ENCODE measurements at places on chromosomes 3 and 15.
A peak's percentile ranks its signal among the peaks of the same experiment; 100 is the strongest.

- DNase-seq = peak; percentile 33
Observed at GRCh38 chr15:62857411-62857853, 185.1 kb upstream of the TPM1 start.

- DNase-seq = peak; percentile 9
Observed at GRCh38 chr15:83283813-83284558, 478 bp downstream of the BNC1 start.

- no peak for DNase-seq
Observed at GRCh38 chr15:31272558-31273257, 53.9 kb upstream of the KLF13 start.

- peak; percentile 30 for DNase-seq
Observed at GRCh38 chr15:78937132-78937739, 7.6 kb downstream of the CTSH start.

DNA sequence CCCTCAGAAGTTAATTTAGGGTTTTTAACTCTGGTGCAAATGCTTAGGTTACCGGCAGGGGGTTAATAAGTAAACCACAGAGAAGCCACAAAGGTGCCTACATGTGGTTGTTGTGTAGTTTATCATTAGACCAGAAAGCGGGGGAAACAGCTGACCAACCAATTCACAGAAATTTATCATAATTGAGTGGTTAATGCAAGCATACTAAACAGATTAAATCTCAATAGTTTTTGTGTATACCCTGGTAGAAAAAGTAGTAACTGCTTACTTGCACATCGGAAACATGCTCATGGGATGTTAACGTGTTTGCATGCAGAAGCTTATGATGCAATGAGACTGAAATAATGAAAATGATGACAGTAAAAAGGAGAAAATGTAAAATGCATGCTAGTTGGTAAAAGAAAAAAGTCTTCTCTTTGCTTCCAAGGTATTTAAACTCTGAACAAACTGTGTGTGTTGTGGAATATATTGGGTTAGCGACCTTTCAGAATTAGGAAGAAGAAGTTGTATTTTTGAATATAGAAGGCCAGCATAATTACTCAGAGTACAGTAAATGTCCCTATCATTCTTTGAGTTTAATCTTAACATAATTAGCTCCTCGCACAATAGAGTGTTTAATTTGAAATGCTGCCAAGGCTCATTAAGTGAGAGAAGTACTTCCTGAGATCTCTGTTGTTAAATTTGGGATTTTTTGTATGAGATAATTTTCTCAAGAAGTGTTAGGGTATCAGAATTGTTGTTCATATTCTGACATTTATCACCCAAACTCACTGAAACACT is 316.2 kb downstream of the PTPRG start:
- DNase-seq = no peak

- no peak for DNase-seq
Observed at GRCh38 chr3:14118400-14119381, 6.0 kb downstream of the CHCHD4 start.

DNA sequence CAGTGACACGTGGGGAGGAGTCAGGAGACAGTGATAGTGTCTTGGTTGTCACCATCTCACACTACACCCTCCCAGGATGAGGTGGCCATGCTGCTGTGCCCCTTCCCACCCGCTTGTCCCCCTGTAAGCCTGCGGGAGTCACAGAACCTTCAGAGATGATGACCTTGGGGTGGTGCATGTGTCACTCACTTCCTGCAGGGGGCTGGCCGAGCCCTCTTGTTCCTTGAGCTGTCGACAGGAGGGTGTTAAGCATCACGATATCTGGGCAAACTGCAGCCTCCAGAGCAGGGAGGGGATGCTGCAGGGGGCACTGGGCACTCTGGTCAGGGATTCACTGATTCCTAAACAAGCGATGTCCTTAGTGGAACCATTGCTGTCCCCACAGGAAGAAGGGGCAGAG is 27.7 kb downstream of the FAH start:
- no peak for DNase-seq

DNA sequence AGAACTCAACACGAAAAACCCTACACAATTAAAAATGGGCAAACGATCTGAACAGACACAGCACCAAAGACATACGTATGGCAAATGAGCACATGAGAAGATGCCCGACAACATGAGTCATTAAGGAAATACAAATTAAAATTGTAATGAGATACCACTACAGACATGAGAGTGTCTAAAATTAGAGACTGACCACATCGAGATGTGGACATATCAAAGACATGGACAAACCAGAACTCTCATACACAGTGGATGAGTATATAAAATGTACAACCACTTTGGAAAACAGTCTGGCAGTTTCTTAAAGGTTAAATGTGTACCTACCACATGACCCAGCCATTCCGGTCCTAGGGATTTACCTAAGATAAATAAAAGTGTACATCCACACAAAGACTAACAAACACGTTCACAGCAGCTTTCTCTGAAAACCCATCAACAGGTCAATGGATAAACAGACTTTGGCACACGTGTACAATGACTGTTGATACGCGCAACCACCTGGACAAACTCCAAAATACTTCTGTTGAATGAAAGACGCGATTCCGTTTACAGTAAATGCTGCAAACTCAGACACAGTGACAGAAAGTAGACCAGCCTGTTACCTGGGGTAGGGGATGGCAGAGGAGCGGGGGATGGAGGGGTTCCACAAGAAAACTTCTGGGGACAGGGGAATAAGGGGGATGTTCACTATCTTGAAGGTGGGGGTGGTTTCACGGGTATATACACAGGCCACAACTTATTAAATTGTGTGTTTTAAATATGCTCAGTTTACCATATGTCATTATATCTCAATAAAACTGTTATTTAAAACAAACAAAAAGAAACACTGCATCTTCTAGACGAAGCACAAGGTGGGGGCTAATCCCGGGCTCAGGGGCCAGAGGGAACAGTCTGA is 2.1 kb downstream of the TNK2 start:
- peak; percentile 36 for DNase-seq

DNA sequence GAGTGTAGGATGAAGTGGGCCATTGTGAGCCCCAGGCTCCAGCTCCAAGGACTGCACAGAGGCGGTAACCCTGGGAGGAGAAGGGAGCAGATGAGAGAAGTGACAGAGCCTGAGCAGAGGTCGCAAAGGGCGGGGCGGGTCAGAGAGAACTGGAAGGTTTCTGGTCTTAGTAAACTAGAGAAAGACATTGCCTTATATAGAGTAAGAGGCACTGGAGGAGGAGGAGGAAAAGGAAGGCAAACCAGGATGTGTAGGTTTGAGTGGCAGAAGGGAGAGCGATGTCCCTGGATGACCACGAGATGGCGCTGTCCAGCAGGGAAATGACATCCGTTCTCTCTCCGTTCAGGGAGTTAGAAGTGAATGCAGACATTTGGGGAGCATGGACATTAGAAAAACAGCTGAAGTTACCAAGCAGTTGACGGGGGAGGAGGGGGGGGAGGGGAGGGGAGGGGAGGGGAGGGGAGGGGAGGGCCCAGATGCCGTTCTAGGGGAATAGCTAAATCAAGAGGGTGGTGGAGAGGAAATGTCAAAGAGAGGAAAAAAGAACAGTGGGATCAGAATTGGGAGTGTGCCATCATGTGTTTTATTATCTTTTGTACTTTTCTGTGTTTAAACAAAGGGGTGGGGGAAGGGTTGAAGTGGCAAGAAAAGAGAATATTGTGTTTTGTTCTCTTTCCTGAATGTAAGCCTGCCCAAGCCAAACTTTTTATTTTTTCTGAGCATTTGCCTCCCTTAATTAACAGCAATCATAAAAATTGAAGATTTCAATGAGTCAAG is 48.8 kb downstream of the STARD5 start:
- peak; percentile 88 for DNase-seq

- no peak for DNase-seq
Observed at GRCh38 chr3:73846951-73847350, 222.2 kb upstream of the PDZRN3 start.

DNA sequence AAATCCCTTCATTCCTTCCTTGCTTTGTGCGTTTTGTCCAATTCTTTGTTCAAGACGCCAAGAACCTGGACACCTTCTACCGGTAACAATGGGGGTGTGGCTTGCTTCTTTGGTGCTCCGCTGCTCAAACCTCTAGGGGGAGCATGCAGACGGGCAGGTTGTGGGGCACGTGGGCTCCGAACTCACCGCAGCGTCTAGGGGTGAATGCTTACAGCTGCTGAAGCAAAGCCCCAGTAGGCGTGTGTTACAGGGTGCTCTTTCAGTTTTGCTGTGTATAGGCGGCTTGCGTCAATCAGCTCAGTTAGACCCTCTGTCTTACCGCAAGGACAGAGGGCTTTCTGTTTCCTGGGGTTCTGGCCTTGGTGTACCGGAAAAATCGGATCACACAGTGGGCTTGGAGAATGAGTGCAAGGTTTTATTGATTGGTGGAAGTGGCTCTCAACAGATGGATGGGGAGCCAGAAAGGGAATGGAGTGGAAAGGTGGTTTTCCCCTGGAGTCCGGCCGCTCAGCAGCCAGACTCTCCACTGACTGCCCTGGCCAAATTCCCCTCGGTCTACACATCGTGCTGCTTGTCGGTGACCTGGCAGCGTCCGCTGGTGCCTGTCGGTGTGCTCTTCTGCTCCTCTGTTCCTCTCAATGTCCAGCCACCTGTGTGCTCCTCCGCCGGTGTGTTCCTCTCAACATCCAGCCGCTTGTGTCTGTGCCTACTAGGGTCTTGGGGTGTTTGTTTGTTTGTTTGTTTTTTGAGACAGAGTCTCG is 1.2 kb upstream of the LRRC34 start:
- peak; percentile 89 for DNase-seq

GRCh38 chr15:82294061-82294690 is 31.6 kb downstream of the SAXO2 start:
- DNase-seq = no peak

GRCh38 chr3:24288496-24289236 is 206.0 kb downstream of the THRB start:
- DNase-seq = no peak

GRCh38 chr3:75506603-75507002 is 157.5 kb upstream of the FRG2C start:
- DNase-seq = no peak

GRCh38 chr3:26198609-26199008 is 408.7 kb downstream of the OXSM start:
- no peak for DNase-seq

DNA sequence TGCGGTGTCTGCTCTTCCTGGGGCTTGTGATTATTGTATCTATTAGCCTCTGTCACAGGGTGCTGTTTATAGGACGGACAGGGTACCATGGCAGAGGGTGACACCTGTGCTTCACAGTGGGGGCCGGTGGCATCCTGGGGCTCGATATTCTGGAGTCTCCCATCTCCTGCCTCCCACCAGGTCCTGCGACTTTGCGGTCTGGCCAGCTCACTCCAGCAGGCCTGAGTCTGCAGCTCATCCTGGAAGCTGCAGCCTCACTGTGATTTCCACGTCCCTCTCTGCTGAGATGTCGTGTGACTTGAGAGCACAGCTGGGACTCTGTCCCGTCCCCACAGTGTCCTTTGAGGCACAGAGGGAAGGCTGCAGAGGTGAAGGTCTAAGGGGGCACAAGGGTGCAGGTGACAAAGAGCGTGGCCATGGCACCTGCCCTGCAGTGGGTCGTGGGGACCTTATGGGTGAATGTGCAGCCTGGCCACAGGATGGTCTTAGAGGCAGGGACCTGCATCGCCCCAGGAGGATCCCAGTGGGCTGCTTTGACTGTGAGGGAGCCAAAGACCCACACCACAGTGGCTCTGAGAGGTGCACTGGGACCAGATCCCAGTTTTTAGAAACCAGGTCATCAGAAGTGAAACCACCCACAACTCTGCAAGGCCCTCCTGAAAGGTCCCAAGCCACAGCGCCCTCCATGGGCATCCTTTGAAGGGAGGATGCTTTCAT is 172.8 kb downstream of the KLF13 start:
- no peak for DNase-seq

- no peak for DNase-seq
Observed at GRCh38 chr3:186004671-186005070, 66.9 kb upstream of the TRA2B start.
